ENCODE measurements at places on chromosomes 5 and 9.

GRCh38 chr5:42641336-42642005 lies 115.1 kb upstream of the CCDC152 start:
- DNase-seq, result no peak

GRCh38 chr5:108238936-108239887 lies 142.7 kb downstream of the FBXL17 start:
- DNase-seq, result no peak

- no peak for DNase-seq
Observed at GRCh38 chr5:138276402-138277054, 2.1 kb upstream of the GFRA3 start.

- no peak for DNase-seq
Observed at GRCh38 chr5:10578293-10578665, 14.4 kb downstream of the ANKRD33B start.

DNA sequence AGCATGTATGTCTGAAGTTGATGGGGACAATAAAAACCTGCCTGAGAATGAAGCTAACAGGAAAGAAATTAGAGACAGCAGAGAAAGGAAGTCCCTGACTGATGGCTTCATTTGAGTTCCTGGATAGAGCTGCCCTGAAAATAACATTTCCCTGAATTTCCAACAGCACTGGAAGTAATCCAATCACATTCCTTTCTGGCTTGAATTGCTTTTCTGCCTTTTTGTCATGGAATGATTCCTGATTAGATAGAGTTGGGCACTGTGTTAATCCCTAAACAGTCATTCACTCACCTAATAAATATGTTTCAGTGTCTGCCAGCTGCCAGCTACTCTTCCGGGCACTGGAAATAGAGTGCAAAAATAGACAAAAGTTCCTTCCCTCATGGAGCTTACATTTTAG lies 30.0 kb upstream of the SH3RF2 start:
- no peak for DNase-seq

DNA sequence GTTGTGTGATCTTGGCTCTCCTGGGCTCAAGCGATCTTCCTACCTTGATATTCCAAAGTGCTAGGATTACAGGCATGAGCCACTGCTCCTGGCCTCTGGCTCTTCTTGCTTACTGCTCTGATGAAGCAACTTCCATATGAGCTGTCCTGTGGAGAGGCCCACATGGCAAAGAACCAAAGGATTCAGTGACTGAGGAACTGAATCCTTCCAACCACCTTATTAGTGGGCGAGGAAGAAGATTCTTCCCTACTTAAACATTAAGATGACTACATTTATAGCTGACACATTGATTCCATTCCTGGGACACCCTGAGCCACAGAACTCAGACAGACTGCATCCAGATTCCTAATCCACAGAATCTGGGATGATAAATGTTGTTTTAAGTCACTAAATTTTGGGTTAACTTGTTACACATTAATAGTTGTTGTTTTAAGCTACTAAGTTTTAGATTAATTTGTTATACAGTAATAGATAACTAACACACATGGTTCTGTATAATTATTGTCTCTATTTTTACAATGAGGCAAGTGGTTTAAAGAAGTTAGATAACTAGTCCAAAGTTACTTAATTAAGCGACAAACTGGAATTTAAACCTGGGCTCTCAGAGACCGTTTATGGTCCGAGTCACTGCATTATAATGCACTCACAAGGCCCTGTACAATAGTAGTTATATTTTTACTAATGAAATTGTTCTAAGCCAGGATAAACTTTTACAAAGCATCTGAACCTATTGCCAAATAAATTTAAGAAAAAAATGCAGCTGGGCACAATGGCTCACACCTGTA lies 16.7 kb upstream of the SLCO4C1 start:
- no peak for DNase-seq

DNA sequence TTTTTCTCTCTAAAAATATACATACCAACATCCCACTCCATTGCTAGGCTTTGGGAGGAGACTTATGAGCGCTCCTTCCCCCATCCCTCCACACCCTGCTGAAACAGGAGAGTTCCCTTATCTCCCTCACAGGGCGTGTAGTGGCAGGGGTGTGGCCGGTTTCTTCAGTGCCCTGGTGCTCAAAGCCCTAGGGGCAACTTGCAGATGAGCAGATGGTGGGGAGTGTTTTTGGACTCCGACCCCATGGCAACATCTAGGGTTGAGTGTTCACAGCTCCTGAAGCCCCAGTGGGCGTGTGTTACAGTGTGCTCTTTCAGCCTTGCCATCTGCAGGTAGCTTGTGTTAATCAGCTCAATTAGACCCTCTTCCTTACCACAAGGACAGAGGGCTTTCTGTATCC lies 409.5 kb downstream of the MAT2B start:
- no peak for DNase-seq

DNA sequence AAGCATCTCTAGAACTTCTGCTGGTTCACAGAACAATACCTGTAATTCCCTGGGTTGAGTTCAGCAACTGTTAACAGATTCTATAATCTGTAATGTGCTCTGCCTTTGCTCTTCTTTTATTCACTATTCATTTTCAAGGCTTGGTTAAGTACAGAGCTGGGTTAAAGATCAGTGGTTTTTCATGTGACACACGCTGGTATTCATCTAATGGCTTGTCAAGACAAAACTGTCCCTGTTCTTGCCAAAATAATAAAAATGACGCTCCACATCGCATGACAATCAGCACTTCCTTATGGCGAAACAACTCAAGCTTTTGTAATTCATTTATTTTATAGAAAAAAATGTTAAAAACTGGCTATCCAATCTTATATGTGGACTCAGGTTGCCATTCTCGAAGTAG lies 137.9 kb downstream of the BNC2 start:
- DNase-seq, result no peak

DNA sequence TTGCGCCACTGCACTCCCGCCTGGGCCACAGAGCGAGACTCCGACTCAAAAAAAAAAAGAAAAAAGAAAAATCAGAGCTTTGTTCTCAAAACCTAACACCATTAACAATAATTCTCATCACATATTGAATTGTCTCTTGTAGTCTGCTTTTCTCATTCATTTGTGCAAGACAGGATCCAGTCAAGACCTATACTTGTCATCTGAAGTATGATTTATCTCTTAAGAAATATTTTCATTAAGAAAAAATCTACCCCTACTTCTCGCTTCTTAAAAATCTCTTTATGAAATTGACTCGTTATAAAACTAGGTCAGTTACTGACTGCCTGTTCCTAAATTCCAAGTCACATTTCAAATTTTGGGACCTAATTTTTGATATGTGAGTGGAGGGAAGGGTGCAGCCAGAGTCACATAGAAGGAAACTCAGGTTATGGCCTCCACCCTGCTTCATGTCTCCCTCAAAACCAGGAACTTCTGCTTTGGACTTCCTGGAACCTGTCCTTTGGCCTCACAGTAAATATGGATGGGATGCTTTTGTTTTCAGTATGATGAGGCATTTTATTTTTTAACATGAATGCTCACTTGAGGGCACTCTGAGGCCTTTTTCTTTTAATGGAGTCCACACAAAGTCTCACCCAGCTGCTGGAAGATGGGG lies 18.9 kb downstream of the ZNF169 start:
- DNase-seq, result no peak

DNA sequence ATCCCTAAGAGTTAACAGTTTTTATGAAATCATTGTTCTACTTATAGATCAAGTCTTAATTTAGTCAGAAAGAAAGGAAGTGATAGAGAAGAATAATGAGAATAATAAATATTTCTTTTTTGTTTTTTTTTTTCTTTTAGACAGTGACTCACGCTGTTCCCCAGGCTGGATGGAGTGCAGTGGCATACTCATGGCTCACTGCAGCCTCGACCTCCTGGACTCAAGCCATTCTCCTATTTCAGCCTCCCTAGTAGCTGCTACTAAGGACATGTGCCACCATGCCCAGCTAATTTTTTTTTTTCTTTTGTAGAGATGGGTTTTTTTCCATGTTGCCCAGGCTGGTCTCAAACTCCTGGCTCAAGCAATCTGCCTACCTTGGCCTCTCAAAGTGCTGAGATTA lies 11.0 kb downstream of the IFNA21 start:
- no peak for DNase-seq

DNA sequence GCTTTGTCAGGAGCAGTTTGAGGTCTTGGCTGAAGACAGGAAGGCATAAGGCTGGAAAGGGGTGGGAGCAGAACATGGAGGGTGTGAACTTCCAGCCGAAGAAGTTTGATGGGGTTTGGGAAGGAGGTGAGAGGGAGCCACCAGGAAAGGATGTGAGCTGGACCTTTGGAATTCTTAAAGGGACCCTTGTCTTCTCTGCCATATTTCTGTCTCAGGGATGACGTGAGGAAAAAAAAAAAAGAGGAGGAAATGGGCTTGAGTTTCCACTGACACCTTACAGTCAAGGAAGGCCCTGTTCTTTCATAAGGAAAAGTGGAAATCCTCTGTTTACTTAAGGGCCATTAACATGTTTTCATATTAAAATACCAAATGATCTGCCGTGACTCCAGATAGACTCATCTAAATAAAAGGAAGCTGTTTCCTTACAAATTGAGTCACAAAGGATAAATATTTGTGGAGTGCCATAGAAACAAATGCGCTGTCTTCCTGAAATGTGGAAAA lies 132.1 kb downstream of the PALM2AKAP2 start:
- DNase-seq, result no peak

GRCh38 chr5:9851458-9851857 lies 221.3 kb upstream of the TAS2R1 start:
- DNase-seq, result no peak

DNA sequence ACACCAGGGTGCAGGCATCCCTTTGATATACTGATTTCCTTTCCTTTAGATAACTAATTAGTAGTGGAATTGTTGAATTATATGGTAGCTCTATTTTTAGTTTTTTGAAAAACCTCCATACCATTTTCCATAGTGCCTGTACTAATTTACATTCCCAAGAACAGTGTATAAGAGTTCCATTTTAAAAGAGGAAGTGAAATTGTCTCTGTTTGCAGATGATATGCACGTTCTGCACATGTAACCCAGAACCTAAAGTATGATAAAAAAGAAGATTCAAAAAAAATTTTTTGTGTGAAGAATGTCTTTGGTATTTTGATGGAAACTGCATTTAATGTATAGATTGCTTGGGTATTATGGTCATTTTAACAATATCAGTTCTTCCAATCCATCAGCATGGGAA lies 424.0 kb upstream of the CCNH start:
- no peak for DNase-seq

- DNase-seq, result no peak
Observed at GRCh38 chr9:89460551-89460950, 37.4 kb downstream of the SEMA4D start.

DNA sequence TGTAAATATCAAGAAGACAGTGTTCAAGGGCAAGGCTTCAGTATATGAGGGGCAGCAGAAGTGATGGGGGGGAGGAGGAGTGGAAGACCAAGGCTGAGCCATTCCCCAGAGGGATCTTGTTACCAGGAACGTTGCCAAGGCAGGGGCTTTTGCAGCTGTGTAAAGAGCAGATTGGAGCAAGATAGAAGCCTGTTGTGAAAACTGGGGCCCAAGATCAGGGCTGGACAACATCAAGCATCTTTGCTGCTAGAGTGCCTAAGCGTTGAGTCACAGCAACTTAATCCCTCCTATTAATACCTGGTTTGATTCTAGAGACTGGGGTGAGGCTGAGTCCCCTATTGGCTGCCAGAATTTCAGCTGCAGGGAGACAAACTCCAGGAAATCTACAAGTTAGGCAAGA lies 18.4 kb upstream of the ERCC6L2 start:
- DNase-seq, result no peak

DNA sequence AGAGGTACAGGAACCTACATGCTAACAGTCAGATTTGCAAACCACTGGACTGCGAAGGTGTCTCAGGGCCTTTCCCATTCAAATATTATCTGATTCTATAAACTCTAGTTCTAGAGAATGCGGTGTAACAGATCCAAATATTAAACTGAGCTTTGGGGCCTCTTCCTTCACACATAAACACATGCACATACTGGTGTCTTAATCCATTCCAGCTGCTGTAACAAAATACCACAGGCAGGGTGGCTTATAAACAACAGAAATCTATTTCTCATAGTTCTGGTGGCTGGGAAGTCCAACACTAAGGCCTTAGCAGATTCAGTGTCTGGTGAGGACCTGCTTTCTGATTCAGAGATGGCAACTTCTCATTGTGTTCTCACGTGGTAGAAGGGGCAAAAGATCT lies 30.2 kb downstream of the RETREG1 start:
- no peak for DNase-seq

Data from amygdala (tissue), 56 donors.